ENCODE measurements at places on chromosomes 4 and X.
A peak's percentile ranks its signal among the peaks of the same experiment; 100 is the strongest.

DNA sequence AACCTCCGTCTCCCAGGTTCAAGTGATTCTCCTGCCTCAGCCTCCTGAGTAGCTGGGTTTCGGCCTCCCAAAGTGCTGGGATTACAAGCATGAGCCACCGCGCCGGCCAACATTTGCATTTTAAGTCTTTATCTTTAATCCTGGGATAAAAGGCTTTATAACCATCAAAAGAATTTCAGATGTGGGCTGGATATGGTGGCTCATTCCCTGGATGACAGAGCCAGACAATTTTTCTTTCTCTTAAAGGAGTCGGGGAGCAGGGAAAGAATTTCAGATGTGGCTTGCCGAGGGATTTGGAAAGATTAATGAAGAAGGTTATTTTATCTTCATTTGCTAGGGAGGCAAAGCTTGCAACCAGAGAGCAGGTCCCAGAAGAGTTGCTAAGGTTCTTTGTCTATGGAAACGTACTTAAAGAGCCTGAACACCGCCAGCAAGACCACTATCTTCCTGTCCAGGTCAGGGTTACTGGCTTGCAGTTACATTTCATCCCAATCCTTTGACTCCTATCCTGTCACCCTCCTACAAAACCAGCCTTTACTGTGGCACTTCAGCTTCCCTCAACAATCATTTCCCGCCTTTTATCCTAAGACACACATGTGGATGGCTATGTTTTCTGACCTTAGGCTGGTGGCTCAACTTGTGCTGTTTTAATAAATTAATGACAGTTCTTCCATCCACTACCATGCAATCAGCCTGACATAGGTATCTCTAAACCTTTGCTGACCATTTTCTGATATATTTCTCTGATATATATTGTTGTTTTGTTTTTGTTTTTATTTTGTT is 3.9 kb upstream of the KLHL8 start:
- no peak for DNase-seq

DNA sequence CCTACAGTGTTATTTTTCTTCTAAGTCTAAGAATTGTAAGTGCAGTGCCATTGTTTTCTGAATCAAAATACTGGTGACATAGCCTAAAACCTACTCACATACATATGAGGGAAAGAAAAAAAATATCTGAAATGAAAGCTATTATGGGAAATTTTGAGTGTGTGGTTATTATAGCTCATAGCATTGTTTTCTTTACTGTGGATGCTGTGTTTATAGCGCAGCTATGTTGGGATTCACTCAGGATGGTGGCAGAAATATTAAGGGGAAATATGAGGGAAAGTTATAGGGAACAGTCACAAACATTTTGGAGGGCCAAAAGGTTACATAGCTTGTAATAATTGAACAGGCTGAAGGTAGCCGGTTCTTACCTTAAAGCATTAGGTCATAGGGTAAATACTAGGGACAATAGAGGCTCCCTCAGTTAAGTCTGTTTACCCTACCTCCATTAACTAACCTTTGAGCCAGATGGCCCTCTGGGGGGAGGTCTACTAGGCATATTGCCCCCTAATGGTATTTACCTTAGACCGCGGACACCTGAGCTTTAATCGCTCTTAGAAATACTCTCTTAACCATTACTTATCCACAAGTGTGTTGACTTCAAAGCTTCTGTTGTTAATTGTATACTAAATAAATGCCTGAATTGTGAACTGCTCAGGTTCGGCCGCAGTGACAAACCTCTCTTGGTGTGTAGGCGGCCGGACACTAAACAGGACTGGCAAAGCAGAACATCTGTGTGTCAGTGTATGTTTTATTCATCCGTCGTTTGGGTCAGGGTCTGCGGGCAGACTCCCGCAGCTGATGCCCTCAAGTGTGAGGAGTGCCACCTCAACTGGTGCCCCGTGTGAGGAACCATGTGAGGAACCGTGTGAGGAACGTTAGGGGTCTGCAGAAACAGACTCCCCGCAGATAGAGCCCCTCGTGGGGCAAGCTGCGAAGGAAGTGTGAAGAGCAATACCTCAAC is 21.3 kb upstream of the SULT1B1 start:
- no peak for DNase-seq

GRCh38 chrX:110317061-110317819 is 645 bp downstream of the AMMECR1 start:
- peak; percentile 9 for DNase-seq

DNA sequence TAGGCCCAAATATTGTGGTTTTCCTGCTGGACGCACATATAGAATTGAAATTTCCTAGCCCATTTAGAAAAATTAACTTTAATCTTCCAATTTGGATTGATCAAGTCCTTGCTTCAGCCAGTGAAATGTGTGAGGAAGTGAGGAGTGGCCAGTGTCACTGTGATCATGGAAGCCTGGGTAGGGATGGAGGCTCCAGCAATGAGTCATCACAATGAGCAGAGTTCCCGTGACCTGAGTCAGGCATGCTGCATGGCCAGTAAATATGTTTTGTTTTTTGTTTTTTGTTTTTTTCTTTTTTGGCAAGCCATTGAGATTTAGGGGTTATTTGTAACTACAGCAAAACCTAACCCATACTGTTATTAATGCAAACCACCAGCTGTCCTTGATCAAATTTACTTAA is 52.1 kb downstream of the IDS start:
- DNase-seq: no peak

DNA sequence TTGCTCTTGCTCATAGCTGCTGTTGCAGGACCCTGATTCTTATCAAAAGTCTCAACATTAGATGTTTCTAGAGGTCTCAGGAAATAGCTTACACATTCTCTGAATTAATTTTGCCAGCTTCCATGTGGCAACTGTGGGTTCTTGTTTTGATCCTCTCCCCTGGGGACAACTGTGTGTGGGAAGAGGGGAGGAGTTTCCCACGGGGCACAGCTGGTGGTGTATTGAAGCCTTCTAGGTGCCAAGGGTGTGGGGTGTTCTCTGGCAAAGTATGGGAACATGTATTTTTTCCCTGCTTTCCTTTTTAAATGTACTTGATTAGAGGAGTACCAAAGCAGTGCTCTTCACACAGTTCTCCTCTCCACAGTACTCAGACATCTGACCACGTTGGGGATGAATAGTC is 212.7 kb downstream of the RPA4 start:
- no peak for DNase-seq

DNA sequence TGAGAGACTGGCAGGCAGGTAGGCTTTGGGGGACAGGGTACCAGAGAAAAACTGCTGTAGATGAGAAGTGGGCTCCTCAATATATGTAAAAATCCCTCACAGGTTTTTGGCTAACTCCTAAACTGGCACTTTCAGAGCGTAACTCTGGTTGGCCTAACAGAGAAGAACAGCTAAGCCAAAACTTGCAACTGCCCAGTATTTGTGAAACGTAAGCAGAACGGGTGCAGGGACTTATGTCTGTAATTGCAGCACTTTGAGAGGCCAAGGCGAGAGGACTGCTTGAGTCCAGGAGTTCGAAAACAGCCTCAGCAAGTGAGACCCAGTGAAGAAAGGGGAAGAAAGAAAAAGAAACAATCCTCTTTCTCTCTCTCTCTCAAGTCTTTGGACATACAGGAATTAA is 25.0 kb downstream of the EIF4E start:
- DNase-seq: no peak

GRCh38 chr4:89411539-89412309 is 104.1 kb upstream of the GPRIN3 start:
- DNase-seq: no peak

DNA sequence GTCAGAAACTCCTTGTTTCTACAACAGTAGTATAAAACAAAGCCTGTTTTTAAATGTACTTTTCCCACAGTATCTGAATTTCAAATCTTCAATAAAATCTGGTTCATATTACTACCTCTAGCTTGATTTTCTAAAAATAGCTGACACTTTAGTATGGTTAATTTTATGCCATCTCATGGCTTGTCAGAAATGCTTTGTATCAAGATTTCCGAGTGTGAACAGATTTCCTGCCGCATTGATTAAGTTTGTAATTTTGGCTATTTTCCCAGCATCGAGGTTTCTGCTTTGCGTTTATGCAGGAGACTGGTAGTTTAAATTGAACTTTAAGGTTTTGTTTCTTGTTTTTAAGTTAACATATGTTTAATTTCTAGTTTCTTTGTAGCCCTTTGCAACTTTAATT is 44.2 kb downstream of the CLCN3 start:
- no peak for DNase-seq

GRCh38 chr4:53196882-53197771 is 168.7 kb downstream of the SCFD2 start:
- DNase-seq: no peak

- no peak for DNase-seq
Measured at GRCh38 chr4:38948551-38948950, 80.9 kb downstream of the FAM114A1 start.

DNA sequence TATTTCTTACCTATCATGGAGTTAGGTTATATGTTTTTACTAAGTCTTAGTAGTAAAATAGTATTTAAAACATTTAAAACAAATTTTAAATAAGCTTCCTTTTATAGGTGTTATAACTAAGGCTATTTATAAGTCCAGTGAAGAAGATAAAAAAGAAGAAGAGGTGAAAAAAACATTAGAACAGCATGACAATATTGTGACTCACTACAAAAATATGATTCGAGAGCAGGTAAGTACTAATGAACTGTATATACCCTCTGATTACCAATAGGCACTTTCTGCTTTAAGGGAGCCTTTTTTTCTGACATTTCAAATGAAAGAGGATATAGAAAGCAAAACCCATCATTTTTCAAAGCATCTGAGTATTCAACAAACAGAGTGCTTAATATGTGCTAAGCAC is 76.6 kb downstream of the USO1 start:
- no peak for DNase-seq

DNA sequence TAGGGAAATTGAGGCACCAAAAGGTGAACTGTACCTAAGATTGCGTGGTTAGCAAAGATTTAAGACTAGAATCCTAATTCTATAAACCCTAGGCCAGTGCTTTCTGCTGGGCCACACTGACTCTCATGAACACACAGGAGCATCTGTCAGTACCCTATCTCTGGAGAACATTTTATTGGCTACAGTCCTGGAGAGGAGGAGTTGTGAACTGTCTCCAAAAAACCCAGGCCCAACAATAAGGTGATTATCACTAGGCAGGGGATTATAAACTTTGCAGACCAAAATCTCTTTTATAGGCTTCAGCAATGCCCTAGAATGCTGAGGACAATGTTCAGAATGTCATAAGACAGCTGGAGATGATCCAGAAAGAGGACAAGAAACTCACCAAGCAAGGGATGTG is 24.1 kb downstream of the OPHN1 start:
- no peak for DNase-seq

DNA sequence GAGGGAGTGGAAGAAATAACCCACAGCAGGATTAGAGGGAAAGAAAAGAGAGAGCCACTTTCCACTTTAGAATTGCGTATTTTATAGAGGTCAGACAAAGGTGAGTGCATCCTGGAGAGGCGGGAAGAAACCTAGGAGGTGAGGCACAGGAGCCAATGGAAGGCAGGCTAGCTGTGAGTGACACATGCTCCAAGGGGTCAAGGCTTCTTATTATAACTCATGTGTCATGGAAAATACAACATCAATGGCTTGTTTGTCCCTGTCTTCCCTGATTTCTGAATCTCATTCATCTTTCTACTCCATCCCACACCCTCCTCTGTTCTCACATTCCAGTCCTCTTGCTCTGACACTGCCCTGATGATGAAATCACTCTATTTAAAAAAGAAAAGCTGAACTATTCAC is 14.4 kb downstream of the ANXA3 start:
- no peak for DNase-seq

- no peak for DNase-seq
Measured at GRCh38 chr4:124833831-124834505, 121.4 kb upstream of the ANKRD50 start.
